ENCODE measurements at places on chromosomes 7 and 10.

DNA sequence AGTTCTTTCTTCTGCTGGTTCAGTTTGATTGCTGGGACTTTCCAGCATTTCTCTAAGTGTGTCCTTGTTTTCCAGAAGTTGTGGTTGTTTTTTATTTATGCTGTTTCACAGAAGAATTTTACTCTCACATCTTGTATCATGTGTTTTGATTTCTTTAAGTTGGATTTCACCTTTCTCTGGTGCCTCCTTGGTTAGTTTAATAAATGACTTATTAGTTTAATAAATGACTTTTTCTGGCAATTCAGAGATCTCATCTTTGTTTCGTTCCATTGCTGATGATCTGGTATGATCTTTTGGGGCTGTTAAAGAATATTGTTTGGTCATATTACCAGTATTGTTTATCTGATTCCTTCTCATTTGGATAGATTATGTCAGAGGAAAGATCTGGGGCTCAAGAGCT lies 59.8 kb upstream of the CYP2C9 start:
- DNase-seq: no peak

DNA sequence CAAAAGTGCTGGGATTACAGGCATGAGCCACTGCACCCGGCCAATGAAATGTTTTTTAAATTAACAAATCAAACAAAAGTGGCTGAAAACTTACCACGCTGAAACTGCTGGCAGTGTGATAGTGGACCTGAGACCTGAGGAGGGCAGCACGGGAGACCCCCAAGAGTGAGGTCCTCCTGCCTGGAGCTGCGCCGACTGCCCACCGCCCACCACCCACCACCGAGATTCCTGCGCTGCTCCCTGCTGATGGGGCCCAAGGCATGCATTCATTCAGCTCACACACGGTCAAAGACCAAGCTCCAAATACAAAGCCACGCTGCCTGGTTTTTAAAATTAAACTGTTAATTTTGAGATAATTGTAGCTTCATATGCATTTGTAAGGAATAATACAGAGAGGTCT lies 16.4 kb upstream of the LARP4B start:
- no peak for DNase-seq

- peak; percentile 69 for DNase-seq
Observed at GRCh38 chr10:116287906-116288501, 15.0 kb upstream of the GFRA1 start.

GRCh38 chr7:36809510-36809909 lies 85.2 kb upstream of the AOAH start:
- no peak for DNase-seq

DNA sequence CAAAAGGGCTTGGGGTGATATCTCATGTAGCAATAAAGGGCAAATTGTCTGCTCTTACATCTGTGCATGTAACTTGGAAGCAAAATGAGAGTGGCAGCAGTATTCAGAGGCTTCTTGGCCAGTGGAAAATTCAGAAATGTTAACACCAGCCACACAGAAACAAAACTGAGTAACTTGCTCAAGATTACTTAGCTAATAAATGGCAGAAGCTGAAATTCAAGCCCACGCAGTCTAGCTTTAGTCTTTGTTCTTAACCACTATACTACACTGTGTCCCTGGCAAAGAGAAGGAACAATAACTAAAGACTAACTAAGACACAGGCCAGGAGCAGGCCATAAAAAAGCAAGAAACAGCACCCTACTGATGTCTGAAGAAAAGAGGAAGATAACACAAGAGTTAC lies 185.9 kb upstream of the ASAH2 start:
- no peak for DNase-seq

- DNase-seq: no peak
Observed at GRCh38 chr7:17660116-17660515, 280.2 kb downstream of the SNX13 start.

- no peak for DNase-seq
Observed at GRCh38 chr7:155418941-155419755, 38.8 kb upstream of the EN2 start.

DNA sequence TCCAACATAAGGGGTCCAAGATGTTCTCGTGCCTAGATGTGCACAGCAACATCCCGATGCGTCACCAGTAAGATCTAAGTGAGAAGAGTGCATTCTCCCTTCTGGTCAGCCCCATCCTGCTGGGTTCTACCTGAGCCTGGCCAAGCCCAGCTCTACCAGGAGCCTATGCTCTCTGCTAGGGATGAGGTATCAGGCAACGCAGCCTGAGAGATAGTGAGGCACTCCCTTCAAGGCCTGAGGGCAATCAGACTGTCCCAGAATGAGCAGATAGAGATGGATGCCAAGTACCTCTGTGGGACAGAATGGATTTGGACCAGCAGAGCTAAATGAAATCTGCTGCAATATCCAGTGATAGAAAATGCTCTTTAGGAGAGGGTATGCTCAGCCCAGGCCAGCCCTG lies 26.7 kb downstream of the DDC start:
- DNase-seq: no peak

DNA sequence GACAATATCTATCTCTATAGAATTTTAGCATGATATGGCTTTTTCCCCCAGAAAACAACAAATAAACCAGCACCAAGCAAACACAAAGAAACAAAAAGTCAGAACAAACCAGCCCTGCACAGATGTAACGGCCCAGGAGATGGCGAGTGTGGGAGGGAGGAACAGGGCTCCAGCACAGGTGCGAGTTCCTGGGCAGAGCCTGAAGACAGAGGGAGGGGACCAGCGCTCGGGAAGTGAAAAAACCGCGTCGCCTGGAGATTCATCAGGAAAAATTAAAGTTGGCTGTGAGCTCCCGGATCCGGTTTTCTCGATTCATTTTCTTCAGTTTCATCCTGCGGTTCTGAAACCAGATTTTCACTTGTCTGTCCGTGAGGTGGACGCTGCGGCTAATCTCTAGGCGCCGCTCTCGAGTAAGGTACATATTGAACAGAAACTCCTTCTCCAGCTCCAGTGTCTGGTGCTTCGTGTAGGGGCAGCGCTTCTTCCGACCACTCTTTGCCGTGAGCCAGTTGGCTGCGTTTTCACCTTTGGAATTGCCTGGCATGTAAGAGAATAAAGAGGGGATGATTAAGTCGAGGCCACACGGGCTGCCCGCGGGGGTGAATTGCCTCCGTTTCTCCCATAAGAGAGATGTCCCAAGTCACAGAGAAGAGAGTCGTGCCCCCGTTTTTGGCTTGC lies 2.3 kb downstream of the HOXA10 start:
- no peak for DNase-seq

GRCh38 chr10:99562631-99563030 lies 29.9 kb downstream of the NKX2-3 start:
- no peak for DNase-seq

GRCh38 chr10:75493464-75493863 lies 62.0 kb downstream of the LRMDA start:
- no peak for DNase-seq

- DNase-seq: no peak
Observed at GRCh38 chr10:6881987-6882386, 301.9 kb upstream of the PRKCQ start.

DNA sequence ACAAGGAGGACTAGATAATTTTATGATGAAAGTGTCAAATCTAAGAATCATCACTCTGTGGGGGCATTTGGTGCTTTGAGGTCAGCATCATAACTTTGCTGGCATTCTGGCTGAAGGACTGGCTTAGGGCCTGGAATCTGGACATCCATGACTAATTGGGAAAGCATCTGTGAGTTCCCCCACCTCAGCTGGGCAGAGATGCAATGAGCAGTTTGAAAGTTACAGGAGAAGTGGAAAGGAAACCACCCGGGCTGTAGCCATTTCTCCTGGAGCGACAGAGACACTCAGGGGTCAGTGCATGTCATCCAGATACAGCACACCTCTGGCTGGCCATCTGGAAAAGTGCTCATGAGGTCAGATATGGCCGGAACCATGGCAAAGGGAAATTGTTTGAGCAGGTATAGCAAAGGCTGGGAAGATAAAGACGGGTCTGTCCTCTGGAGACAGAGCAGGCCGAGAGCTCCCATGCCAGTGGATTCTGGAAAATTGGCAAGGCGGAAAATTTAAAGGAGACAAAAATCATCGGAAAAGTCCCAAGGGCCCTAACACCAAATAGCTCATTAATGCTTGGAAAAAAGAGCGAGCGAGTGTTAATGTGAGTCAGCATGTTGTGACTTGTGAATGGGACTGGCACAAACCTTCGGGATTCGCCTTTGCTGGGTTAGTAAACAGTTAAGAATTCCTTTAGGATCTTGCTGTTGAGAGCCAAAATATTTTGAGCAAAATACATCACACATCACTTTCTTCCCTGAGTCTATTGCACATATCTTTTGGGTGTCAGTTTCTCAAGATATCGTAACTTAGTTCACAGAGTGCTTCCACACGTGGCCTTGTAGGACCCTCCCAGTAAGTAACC lies 188.4 kb upstream of the AGK start:
- peak; percentile 22 for DNase-seq

GRCh38 chr10:62270020-62270419 lies 1.4 kb upstream of the RTKN2 start:
- no peak for DNase-seq

DNA sequence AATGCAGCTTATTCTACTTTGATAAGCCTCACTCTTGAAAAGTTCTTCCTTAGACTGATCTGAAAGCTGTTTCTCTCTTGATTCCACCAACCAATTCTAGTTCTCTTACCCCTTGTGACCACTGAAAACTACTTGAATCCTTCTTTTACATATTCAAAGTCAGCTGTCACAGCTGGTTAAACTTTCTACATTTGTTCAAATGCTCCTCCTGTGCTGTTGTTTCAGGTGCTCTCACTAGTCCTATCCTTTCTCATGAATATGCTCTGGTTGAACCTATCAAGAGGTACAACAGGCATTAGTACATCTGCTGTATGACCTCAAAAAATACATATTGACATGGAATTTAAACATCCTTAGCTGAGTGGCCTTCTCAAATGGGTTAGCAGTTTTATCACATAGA lies 91.5 kb downstream of the MYO3A start:
- no peak for DNase-seq

DNA sequence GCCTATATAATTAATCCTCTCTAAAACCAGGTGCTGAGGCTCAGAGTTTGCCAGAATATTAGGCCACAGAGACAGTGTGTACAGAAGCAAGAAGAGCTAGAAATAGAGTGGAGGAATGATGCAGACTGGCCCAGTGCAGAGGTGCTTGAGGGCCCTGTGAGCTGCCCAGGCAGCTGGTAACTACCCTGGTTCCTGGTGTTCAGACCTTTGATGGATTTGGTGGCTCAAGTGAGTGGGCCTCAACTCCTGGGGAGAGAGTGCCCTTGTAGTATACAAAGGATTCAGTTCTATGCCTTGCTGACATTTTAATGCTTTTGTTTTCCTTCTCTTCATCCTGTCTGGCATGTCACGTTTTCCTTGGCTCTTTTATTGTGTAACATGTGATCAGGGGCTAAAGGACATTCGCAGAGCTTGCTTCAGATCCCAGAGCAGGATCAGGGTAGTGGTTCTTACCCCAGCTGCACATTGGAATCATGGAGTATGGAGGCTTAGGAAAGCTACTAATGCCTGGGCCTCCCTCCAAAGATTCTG lies 20.0 kb downstream of the LRRC4 start:
- DNase-seq: no peak

DNA sequence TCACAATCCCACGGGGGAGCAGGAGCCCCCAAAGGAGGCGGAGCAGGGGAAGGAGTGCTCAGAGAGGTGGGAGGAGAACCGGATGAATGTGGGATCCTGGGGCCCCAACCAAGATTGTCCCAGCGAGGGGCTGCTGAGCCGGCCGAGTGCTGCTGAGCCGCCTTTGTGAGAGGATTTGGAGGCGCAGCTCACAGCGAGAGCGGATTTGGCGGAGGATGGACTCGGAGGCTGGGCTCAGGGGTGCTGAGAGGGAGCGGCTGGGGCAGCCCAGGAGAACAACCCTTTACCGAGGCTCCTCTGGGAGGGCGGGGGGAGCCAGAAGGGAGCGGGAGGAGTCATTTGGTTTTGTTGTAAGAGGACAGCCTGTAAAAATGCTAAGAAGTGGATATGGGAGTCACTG lies 23.0 kb downstream of the GHRHR start:
- no peak for DNase-seq

GRCh38 chr7:12653518-12653917 lies 33.9 kb upstream of the ARL4A start:
- peak; percentile 73 for DNase-seq

GRCh38 chr7:155856656-155857055 lies 44.4 kb upstream of the SHH start:
- no peak for DNase-seq

DNA sequence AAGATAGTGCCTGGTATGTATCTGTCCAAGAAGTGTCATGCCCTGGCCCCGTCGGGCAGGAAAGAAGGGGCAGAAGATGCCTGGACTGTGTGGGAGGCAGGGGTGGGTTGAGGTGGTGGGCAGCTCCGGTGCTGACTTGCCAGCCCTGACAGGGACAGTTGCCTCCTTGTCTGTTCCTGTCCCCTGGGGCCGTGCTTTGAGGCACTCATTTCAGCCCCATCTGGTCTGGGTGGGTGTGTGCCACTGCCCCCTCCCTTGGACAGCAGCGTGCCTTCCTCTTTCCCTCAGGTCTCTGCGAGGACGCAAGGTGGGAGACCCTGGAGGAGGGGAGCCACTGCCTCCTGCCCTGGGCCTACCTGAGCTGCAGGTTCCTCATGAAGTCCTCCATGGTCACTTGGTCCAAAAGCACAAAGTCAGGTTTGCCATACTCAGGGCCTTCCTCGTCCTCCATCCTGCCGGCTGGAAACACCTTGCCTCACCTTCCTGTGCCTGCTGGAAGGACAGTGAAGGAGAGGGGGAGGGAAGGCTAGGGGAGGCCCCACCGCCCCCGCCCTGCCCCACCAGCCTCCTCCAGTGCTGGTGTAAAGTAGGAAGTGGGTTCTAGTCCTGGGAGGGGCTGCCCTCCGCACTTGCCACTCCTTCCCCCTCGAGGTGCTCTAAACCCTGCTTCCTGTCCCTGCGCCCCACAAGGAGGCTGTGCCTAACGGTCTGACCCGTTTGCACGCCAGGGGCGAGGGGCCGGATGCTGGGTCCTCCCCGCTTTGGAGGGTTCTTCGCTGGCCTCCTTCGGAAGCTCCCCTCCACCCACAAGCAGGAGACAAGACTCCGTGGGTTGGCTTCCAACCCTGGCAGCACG lies at the start of gene MYO1G:
TSS of gene MYO1G (minus strand) at position 505 of the 856 bp plus-strand sequence. CDS start at position 451, 54 bp downstream.
- no peak for DNase-seq

- no peak for DNase-seq
Observed at GRCh38 chr7:7965301-7965700, 3.3 kb upstream of the GLCCI1 start.

GRCh38 chr7:158973440-158973839 lies 117.1 kb downstream of the DYNC2I1 start:
- peak; percentile 49 for DNase-seq

DNA sequence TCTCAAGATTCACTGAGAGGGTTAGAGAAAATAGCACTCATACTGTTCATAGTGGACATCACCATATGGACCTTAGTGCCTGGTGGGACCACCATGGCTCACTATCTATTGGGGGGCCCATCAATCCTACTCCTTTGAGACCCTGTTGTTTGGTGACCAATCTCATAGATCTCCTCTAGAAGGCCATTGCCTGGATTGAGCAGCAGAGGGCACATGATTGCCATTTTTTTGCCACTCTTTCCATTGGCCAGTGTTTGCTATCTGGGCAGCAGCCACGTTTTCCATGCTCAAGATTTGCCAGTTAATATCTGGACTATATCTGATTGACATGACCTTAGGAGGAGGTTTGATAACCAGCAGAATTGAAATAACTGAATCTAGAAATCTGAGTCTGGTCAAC lies 244.5 kb downstream of the ITGB1 start:
- DNase-seq: no peak

Data from NCI-H2171 treated with DMSO at 0.1 percent for 48 hours (cell line).